NCI-H1417 treated with DMSO at 0.1 percent for 48 hours (cell line): ENCODE measurements at places on chromosomes 11 and 22.

DNA sequence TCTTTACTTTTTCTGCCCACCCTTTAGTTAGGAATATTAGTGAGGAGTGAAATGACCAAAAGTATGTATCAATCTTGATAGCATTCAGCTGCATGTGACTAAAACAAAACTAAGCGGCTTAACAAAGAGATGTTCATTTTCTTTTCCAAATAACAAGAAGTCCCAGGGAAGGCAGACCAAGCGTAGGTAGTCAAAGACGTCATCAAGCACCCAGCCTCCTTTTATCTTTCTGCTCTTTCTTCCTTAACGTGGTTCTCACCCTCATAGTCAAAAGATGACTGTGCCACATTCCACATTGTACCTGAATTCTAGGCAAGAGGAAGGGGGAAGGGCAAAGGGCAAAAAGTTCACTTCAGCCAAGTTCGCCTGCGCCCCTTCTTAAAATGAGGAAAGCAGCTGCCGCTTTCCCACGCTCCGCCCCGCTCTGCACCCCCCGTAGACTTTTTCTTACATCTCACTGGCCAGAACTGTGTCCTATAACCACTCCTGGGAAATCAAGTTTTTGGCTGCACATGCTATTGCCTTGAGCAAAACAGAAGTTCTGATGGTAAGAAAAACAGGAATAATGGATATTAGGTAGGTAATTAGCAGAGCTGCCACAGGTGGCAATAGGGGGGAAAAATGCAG is 14.6 kb upstream of the PGM2L1 start:
- no peak for DNase-seq

- no peak for DNase-seq
Measured at GRCh38 chr11:62507125-62507422, 39.5 kb downstream of the AHNAK start.

DNA sequence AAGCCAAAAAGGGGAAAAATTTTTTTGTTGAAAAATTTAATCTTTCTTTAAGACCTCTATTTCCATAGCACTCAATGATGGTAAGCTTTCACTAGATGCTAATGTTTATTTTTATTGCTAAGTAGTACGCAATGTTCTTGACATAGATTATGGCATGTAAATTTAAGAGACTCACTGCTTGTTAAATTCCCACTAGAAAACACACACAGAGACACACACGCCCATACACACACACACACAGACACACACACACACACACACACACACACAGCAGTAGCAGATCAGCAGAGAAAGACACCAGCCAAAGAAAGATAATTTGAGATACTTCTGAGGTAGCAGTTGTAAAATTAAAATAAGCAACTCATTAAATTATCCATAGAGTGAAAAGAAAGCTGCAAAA is 16.0 kb upstream of the BDNF start:
- no peak for DNase-seq

DNA sequence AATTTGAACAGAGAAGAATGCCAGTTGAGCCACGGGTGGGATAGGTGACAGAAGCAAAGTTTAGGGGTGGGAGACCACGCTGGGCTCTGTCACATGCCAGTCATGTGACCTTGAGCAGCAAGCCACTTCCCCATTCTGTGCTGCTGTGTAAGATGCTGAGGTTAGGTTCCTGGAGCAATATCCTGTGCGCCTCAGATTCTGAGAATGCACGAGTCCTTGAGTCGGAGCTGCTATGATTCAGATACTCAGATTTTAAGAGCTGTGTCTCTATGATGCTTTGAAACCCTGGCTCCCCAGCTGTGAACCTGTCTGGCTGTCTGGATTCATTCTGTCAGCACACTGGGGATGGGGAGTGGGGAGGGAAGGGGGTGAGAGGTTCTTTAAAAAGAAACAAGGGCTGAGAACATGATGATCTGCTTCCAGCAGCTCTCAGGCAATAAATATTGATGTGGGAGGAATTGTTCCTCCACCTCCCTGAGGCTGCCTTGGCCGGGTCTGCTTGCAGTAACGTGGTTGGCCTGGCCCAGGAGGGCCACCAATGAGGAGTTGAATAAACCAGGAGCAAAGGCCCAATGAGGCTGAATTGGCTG is 24.0 kb downstream of the SLCO2B1 start:
- no peak for DNase-seq

- DNase-seq, result no peak
Measured at GRCh38 chr11:35357923-35358322, 61.4 kb downstream of the SLC1A2 start.

DNA sequence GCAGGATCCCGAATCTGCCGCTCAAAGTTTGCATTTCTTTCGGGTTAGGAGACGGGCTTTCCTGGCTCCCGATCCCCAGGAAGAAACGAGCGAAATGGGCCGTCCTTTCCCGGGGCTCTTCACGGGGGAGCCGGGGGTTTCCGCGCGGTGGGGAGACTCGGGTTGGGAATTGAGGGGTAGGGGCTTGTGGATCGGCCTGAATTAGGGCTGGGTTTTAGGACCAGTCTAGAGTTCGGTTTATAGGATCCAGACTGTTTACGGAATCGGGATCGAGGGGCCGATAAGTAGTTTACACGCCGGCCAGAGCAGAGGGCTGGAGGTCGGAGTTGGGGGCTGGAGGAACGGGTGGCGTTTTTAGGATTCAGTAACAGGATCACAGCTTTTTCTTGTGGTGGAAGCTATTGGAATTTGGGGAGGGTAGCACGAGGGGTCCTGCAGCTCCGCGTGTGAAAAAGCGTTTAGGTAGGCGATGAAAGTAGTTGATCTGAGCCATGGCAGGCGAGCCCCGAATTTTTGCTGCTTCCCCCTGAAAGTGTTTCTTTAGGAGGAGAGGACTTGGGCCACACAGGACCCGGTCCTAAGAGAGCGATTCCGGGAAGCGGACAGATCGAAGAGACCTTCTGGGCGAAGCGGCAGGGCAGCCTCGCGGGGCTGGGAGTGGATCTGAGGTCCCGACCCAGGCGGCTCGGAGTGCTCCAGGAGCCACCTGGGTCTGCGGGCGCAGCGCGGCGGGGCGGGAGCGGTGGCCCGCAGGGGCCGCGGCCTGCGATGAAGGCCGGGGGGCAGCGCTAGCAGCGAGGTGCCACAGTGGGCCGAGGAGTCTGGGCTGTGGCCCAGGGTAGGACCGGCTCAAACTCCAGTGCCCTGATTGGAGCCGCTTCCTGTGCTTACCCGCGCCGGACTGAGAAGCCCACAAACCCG is 1.6 kb downstream of the PKNOX2 start:
- DNase-seq, result no peak

- DNase-seq, result no peak
Measured at GRCh38 chr11:70523384-70524095, 125.2 kb downstream of the CTTN start.

- no peak for DNase-seq
Measured at GRCh38 chr11:120666121-120666639, 154.6 kb downstream of the GRIK4 start.

- DNase-seq, result no peak
Measured at GRCh38 chr11:133198438-133198837, 333.9 kb downstream of the OPCML start.

GRCh38 chr11:68039526-68040086 is 781 bp downstream of the TCIRG1 start:
- DNase-seq, result no peak

DNA sequence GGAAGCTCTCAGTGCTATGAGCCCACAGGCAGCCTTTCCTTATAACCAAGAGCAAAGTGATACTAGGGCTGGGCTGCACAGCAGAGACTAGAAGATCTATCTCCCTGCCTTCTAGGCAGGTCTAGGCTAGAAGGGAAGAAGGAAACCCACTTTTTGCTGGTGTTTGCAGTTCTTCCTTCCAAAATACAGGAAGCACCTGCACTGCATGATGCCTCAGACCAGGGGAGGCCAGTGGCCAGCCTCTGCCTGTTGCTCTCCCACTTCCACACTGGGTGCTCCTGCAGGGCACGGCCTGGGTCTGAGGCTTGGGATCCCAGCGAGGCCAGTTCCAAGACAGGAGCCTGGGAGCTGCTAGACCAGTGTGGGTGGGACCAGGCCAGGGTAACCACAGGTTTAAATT is 6.0 kb upstream of the UCP3 start:
- DNase-seq, result no peak

DNA sequence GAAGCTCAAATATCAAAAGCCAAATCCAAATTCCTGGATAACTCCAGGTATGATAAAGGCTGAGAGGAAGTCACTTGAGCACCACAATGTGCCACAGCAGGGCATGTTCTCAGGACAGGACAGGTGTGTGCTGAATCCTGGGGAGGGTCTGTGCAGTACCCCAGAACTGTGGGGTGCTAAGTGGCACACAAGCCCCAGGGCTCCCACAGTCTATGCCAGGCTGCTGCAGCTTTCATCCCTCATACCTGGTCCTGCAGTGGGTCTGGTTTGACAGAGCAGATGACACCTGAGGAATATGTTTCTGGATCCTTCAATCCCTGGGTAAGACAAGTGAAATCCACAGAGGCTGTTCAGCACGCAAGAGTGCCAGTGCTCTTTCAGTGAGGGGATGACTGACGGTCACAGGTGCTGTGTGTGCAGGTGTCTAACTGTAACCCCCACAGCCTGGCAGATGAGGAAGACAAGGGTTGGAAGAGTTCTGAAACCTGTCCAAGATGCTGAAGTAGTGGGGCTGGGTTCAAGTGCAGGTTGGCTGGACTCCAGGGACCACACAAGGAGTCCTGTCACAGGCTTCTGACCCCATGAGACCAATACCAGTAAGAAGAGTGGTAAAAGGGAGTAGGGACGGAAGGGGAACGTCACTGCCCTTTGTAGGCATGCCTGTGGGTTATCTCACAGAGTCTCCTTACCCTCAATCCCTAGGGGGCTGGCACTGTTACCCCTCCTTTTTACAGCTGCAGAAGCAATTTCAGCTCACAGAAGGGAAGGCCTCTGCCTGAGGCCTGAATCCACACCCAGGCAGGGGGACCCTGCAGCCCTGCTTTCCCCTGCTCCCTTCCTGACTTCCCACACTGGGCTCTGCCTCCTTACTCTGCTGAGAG is 14.1 kb downstream of the SERPIND1 start:
- no peak for DNase-seq

GRCh38 chr22:25564979-25565677 is 653 bp downstream of the GRK3 start:
- no peak for DNase-seq

DNA sequence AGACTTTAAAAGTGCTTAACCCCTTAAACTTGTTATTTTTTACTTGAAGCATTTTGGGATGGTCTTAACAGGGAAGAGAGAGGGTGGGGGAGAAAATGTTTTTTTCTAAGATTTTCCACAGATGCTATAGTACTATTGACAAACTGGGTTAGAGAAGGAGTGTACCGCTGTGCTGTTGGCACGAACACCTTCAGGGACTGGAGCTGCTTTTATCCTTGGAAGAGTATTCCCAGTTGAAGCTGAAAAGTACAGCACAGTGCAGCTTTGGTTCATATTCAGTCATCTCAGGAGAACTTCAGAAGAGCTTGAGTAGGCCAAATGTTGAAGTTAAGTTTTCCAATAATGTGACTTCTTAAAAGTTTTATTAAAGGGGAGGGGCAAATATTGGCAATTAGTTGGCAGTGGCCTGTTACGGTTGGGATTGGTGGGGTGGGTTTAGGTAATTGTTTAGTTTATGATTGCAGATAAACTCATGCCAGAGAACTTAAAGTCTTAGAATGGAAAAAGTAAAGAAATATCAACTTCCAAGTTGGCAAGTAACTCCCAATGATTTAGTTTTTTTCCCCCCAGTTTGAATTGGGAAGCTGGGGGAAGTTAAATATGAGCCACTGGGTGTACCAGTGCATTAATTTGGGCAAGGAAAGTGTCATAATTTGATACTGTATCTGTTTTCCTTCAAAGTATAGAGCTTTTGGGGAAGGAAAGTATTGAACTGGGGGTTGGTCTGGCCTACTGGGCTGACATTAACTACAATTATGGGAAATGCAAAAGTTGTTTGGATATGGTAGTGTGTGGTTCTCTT is 2.8 kb downstream of the MALAT1 start:
- no peak for DNase-seq

DNA sequence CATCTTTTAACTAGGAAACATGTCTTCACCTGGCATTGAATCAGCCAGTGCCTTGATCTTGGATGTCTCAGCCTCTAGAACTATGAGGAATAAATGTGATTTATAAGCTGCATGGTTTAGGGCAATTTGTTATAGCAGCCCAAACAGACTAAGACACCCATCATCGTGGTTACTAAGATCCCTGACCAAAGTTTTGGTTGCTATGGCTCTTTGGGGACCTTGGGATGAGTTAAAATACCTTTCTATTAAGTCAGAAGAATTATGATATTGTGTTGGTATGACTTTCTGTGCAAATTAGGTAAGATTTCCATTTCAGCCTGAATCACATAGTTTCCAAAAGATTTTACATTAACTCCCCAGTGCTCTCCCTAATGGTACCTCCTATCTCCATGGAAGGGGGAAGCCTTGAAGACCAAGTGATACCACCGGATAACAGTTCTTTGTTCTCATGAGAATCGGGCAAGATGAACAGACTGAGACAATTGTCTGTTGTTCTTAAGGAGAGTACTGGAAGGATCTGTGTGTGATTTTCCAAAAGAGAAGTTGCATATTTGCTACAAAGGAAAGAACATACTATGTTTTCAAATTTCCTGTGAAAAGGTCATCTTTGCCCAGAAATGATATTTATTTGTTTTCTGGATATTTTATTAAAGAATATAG is 60.4 kb upstream of the UBASH3B start:
- no peak for DNase-seq

DNA sequence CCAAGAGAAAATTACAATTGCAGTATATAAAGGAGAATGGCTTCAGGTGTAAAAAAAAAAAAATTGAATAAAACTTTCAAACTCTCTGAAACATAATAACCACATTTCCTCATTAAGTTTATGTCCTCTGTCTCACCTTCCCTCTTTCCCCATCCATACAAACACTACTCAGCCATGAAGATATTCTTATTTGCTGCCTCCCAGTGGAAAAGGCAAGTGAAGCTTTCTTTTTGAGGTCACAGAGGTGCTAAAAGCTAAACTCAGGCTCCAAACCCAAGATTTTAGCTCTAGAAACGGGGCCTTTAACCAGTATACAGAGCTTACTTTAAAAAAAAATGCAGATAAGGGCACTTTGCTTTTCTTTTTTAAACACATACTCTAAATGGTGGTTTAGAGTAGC is 1568.5 kb downstream of the FAM181B start:
- DNase-seq, result no peak

- DNase-seq, result no peak
Measured at GRCh38 chr11:127675581-127675980, 675.0 kb upstream of the KIRREL3 start.

GRCh38 chr11:72569966-72570892 is 104.0 kb downstream of the PDE2A start:
- DNase-seq, result no peak

- DNase-seq, result no peak
Measured at GRCh38 chr11:133520707-133521106, 11.6 kb downstream of the OPCML start.

DNA sequence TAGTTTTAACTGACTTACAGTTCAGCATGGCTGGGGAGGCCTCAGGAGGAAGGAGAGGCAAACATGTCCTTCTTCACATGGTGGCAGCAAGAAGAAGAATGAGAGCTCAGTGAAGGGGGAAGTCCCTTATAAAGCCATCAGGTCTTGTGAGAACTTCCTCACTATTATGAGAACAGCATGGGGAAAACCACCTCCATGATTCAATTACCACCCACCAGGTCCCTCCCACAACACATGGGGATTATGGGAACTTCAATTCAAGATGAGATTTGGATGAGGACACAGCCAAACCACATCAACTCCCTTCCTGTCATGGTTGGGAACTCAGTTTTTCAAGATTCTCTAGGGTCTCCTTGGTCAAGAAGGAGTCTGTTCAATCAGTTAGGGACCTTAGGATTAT is 432.9 kb upstream of the CNTN5 start:
- DNase-seq, result no peak

GRCh38 chr11:8794677-8795103 is 112.1 kb downstream of the RPL27A start:
- no peak for DNase-seq
